ENCODE measurements at places on chromosomes 11 and 22.
A peak's percentile ranks its signal among the peaks of the same experiment; 100 is the strongest.

DNA sequence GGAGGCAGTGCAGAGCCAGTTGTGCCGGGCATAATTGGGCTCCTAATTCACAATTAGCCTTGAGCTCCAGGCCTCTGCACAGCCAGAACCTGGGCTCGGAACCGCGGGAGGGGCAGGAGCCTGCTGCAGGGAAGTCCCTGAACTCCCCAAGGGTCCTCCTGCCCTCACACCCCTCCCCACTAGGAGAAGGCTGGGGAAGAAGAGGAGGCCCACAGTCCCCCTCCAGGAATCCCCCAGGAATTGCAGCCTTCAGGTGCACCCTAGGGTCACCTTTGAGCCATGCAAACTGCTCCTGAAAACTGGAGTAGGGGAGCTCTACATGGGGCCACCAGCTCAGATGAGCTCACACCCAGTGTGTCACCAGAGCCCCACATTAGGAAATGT is 93.8 kb upstream of the LMO1 start:
- no peak for DNase-seq

- DNase-seq: no peak
Measured at GRCh38 chr22:37197451-37198257, 9.6 kb upstream of the C1QTNF6 start.

DNA sequence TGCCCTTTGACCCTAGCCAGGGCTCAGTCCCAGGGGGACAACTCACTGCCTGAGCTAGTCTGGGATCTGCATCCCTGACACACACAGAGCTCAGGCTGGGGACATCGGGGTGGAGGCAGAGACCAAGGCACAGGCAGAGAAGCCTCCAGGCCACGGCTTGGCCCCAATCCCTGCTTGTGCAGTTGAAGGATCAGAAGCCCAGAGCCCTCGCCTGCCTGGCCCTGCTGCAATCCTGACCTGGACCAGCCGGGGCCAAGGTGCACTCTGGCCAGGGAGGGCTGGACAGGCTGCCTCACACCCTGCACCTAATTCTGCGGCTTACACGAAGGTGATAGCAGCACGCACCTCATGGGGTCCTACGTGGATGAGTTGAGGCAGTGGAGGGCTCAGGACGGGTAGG is 34.6 kb downstream of the WNT7B start:
- no peak for DNase-seq

DNA sequence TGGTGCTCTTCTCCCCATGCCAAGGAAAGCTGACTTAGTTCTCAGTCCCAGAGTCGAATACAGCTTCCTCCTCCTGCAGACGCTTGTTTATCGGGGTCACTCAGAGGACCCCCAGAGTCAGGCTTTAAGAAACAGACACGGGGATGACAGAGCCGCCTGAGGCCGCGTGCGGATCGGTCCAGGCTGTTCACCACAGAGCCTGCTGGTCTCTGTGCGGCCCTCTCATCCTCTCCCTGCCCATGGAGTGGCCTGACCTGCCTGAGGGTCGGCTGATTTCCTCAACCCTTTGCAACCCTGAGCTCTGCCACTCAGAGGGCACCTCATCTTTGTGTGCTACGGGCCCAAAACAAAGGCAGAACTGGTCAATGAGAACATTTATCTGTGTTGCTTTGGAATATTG is 2.1 kb downstream of the GAL start:
- no peak for DNase-seq

DNA sequence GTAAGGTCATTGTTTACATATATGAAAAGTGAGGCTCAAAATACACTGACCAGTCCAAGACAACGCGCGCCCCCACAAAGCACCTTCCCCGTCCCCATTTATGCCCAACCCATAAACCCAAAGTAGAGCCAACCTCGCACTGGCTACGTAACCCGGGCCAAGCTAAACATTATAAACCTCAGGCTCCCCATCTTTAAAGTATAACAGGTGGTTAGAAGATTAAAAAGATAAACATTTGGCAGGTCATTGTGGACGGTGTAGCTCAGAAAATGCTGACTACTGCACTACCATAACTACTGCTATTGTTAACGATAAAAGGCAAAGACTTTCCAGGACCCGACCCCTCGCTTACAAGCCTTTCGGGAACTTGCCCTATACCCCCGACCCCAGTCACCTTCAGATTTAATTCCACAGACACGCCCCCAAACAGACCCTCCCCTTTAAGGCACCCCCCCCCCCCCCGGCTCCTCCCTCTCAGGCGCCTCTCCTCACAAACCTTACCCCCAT is 470 bp downstream of the NUMA1 start:
- no peak for DNase-seq

DNA sequence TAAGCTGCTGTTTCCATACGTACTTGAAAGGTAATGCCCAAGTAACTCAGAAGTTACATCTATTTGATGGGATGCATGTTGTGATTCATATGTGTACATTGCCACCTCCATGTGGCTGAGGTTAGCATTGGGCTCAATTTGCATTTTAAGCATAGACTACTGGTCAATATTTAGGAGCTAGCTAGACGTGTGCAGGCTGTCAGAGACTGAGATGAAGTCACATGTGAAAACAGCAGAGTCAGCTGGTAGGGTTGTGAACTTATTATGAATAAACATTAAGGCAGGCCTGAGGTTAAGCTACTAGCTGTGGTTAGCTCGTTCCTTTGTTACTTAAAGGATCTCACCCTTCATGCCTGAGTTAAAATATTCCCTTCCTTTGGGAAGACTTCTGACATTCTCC is 114.5 kb upstream of the MTNR1B start:
- DNase-seq: no peak

- no peak for DNase-seq
Measured at GRCh38 chr11:6717426-6717825, 34.3 kb upstream of the MRPL17 start.

DNA sequence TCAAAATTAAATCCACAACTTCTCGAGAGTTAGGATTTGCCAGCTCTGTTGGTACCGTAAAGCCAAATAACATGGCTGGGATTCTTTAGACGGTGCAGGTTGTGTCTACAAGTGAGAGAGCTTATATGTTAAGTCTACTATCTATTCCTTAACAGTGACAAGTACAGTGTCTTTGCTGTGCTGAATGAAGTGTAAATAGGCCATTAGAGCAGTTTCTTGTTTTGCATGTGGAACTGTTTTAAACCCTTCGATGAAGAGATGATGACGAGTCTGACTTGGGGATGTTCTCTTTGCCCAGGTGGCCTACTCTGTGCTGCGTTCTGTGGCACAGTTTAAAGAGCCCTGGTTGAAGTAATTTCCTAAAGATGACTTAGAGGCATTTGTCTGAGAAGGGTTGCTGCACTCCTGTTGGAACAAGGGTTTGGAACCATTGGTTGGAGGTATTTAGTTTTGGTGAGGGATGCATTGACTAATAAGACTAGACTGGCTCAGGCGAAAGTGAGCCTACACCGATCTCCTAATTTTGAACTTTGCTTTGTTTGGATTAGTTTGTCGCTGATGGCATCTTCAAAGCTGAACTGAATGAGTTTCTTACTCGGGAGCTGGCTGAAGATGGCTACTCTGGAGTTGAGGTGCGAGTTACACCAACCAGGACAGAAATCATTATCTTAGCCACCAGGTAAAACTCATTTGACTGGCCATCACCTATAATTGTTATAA is 988 bp downstream of the RPS3 start:
- no peak for DNase-seq

DNA sequence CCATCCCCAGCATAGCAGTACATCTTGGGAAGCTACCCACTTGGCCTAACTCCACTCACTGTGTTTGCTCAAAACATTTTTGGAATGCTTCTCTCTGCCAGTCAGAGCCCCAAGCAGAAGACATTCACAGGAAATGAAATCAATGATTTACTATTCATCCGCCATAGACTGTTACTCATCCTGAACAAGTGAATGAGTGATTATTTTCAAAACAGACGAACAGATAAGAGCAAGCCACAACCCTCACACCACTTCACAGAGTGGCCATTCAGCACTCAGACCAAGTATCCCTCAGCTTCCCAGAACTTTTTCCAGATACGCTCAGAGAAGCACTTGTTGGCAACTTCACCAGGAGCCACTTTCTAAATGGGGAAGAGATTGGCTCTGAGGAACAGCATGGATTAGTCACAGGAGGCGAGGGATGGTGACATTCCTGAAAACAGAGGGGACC is 13.0 kb upstream of the UBASH3B start:
- DNase-seq: no peak

DNA sequence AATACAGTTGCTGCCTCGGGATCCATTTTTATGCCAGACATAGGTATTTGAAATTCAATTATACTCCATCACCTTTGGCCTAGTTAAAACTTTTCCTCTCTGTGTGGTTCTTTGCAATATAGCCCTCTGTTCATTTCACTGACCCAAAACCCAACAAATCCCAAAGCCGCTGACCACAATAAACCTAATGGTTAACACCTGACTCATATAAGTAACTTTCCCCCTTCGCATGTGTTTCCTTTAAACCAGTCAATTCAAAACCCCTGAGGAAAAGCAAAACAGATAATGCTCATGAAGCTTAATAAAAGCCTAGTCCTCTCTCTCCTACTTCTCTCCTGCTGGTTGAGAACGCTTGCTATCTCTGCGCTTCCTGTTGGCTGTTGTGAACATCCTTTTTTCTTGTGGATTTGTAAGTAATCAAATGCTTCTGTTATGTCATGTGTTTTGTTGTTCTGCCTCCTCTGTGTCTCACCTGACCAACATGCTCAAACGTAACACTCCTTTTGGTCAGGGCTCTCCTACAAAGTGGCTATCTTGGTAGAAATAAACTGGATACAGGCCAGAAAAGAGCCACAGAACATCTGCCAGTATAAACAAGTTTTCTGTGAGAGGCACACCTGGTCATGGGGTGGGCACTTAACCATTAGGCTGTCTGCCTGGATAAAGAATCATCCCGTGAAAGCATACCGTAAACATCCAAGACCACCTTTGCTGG is 652.6 kb downstream of the METTL15 start:
- no peak for DNase-seq

GRCh38 chr22:29106839-29107238 is 34.0 kb downstream of the KREMEN1 start:
- peak; percentile 16 for DNase-seq

DNA sequence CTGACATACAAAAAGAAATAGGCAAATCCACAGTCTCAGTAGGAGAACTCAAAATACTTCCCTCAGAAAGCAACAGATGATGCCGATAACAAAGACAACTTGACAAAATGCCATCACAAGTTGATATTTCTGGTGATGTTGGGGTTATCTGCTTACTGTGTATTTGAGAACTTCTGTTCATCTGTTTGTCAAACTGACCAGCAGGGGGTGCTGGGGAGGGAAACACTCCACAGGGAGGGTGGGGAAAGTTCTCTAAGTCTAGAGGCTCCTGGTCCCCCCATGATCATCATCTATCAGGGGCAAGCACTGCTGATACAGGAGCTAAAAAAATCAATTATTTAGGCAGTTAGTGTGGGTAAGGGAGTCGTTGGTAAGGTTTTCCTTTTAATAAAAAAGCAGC is 19.2 kb downstream of the GLYATL1 start:
- DNase-seq: no peak

- no peak for DNase-seq
Measured at GRCh38 chr11:81870815-81871214, 862.8 kb downstream of the FAM181B start.

GRCh38 chr11:104462341-104462740 is 298.4 kb upstream of the PDGFD start:
- no peak for DNase-seq

- no peak for DNase-seq
Measured at GRCh38 chr11:8019314-8020243, 32.4 kb downstream of the EIF3F start.

DNA sequence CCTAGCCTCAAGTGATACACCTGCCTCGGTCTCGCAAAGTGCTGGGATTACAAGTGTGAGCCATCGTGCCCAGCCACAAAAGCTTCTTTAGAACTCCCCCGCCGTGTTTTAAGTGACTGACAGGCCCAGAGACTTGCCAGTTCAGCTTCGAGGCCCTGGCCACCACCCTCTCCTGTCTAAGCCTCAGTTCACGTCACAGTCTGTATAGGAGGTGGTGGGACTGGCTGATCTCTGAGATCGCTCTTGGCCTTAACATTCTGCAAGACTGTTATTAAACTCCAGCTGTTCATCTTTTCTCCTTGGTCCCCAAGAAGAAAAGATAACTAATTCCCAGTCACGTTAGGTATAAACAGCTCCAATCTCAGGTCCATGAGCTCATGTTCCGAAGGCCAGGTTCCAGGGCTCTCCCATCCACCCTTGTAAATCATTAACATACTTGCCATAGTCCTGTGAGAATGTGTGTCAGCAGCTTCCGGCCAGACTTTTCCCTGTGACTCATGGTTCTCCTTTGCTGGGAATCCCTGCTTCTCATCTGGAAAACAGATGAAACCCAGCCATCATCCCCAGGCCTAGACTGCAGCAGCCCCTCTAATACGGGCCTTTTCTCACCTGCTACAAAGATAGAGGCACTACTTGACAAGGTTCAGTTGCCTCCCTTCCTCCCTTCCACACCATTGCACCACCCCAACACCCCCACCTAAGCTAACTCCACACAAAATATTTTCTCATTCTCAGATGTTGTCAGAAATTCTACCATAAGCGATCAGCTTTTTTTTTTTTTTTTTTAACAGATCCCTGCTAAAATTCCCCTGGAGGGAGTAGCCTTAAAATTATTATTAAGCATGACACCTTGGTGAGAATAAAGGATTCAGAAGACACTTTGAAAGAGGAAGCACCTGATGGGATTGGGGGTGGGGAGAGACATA is 5.6 kb upstream of the KIAA0930 start:
- no peak for DNase-seq

- no peak for DNase-seq
Measured at GRCh38 chr22:26398741-26399153, 30.3 kb upstream of the ASPHD2 start.

DNA sequence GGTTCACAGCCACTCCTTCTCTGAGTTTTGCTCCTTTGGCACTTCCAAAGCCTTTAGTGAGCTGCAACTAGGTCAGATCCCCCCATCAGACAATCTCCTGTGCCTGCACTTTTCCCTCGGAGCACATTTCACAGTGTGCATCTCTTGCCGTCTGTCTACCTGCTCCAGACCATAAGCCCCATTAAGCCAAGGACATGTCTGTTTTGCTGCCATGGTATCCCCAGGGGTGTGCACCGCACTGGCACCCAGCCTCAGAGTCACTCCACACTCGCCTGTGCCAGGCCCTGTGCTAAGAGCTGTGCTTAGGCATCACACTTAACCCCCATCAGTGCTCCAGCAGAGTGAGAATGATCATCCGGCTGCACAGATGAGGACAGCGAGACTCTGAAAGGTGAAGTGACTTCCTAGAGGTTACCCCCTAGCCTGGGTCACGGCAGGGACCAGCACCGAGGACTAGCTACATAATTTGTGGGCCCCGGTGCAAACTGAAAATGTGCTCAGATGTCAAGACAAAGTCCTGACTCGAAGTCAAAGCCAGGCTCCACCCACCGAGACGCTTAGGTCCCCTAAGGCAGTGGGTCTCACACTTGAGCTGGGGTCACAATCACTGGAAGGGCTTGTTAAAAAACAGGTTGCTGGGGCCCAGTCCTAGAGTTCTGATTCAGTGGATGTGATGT is 33.9 kb downstream of the ARRB1 start:
- DNase-seq: no peak

All from NCI-H524 treated with DMSO at 0.1 percent for 48 hours (cell line).